HS-27A (cell line): ENCODE measurements at places on chromosomes 3 and 15.

- no peak for DNase-seq
These were observed 2.1 kb downstream of the ISL2 start for GRCh38 chr15:76338486-76339304.

- DNase-seq, result no peak
These were observed 79.6 kb downstream of the IGF2BP2 start for GRCh38 chr3:185744997-185745843.

- DNase-seq, result no peak
These were observed 2.5 kb downstream of the ARL6IP5 start for GRCh38 chr3:69087030-69087791.

GRCh38 chr3:84925571-84925970 lies 33.2 kb upstream of the CADM2 start:
- DNase-seq, result no peak

DNA sequence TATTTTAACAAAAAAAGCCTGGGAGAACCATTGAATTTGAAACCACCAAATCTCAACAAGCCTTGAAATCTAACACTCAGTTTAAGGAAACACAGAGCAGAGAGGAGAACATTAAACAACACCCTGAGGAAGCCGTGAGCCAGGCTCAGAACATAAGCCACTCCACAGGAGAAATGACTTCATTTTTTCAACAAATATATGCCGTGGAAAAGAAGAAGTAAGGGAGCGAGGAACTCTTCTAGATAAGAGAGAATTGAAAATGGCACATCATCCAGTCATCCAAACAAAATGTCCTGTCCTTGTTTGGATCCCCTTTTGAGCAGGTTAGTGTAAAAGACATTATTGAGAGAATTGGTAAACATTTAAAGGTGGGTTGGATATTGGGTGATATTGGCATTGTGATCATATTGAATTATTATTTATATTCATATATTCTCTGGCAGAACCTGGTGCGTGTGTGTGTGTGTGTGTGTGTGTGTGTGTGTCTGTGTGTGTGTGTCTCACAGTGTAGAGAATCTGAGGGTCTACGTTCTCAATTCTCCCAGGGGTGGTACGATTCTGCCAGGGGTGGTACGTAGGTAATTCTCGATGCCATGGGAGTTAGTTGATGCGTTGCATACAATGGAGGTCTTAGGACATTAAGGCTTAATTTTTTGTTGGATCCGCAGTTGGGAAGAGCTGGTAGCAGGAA lies 94.4 kb downstream of the ST6GAL1 start:
- no peak for DNase-seq

GRCh38 chr3:176562331-176562730 lies 635.0 kb downstream of the TBL1XR1 start:
- no peak for DNase-seq

DNA sequence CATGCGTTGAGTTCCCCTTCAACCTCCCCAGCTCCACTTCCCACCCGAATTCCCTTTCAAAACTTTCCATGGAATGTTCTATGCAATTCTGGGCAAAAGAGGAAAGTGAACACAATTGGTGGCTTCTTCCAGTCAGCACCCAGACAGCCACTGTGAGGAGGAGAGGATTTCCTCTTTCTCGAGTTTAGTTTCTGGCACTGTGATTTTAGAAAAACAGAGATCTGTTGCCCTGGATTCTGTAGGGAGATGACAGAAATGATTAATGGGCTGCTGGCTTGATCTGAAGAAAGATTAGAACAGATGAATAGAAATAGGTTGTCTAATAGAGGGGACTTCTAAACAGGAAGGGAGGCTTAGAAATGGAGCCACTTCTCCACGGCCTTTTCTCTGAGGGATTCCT lies 172.0 kb downstream of the MCTP2 start:
- DNase-seq, result no peak

GRCh38 chr3:190491533-190492054 lies 22.3 kb upstream of the IL1RAP start:
- no peak for DNase-seq

GRCh38 chr15:75178938-75179745 lies 22.5 kb upstream of the C15orf39 start:
- no peak for DNase-seq

DNA sequence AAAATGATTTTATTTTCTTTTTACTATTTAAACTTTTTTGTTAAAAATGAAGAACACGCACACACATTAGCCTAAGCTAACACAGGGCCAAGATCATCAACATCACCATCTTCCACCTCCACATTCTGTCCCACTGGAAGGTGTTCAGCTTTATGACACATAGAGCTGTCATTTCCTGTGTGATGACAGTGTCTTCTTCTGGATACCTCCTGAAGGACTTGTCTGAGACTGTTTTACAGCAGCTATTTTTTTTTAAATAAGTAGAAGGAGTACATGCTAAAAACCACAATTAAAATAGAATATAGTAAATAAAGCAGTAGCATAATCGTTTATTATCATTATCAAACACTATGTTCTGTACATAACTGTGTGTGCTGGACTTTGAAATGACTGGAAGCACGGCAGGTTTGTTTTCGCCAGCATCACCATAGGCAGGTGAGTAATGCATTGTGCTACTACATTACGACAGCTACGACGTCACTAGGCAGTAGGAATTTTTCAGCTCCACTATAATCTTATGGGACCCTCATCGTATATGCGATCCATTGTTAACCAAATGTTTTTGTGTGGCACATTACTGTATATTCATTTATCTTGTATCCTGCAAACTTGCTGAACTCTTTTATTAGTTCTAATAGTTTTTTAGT lies 72.8 kb downstream of the KLF15 start:
- no peak for DNase-seq

- no peak for DNase-seq
These were observed 1.7 kb downstream of the LPCAT4 start for GRCh38 chr15:34365091-34365825.

- DNase-seq, result no peak
These were observed 19.2 kb downstream of the EXOSC7 start for GRCh38 chr3:44995142-44995770.

- DNase-seq, result no peak
These were observed 636.0 kb upstream of the TBL1XR1 start for GRCh38 chr3:177833332-177833731.

DNA sequence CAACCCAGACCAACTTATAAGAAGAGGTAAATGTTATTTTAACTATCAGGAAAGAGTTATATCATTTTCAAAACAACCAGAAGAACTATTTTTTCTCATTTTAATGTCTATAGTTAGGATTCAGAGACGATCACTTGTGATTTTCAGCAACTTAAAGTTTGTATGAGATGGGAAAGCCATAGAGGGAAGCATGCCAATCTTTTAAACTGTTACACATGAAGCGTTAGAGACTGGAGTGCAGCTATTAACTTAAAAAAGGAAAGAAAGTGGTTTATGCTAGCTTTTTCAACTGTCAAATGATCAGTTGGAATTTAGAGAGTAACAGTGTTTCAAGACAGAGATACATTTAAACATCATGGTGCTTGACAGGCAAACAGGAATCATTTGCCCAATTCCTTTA lies 91.7 kb upstream of the LPP start:
- no peak for DNase-seq

- no peak for DNase-seq
These were observed 1.3 kb upstream of the ITPR1 start for GRCh38 chr3:4491855-4492207.

- no peak for DNase-seq
These were observed 66.3 kb upstream of the NEDD4 start for GRCh38 chr15:56059716-56060115.

GRCh38 chr3:153087595-153088566 lies 74.1 kb upstream of the RAP2B start:
- no peak for DNase-seq

GRCh38 chr3:59212128-59212779 lies 162.4 kb upstream of the CFAP20DC start:
- DNase-seq, result no peak

GRCh38 chr3:197753263-197753662 lies 3.6 kb downstream of the FYTTD1 start:
- DNase-seq, result no peak

- no peak for DNase-seq
These were observed 46.7 kb downstream of the TOP2B start for GRCh38 chr3:25618028-25618427.

DNA sequence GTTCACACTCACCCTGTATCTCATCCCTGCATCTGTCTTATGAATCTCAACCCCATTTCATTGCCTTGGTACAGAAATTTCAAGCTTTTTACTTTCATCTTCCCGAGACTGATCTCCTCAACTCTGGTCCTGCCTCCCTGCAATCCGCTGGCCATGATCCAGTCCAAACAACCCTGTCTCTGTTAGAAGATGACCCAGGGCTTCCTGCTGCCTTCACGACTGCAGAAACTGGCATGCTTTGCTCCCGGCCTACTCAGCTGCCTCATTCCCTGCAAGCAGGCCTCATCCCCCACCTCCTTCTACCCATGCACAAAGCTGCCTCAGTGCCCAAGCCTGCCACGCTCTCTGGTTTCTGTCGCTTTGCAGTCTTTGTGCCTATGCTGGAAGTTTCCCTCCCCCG lies 12.4 kb downstream of the HES1 start:
- DNase-seq, result no peak

DNA sequence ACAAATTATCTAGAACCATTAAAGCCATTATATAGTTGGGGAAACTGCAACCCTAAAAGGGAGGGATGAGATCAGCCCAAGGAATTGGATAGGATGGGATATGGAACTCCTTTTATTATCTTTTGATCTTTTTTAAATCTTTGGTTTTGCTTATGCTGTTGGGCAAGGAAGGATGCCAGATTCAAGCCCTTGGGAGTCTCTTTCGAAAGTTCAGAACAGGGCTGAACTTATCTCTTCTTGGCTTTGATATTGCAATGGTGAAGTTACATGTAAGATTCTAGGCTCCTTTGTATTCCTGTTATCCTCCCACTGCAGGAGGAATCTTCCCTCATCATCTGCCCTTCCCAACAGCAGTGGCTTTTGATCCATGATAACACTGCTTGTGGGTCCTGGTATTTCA lies 10.0 kb upstream of the SLC22A13 start:
- DNase-seq, result no peak

GRCh38 chr3:38627956-38628355 lies 21.5 kb downstream of the SCN5A start:
- DNase-seq, result no peak

GRCh38 chr3:41118461-41119390 lies 80.6 kb upstream of the CTNNB1 start:
- no peak for DNase-seq

- no peak for DNase-seq
These were observed 3.5 kb downstream of the PDE12 start for GRCh38 chr3:57559526-57559925.

GRCh38 chr3:37580237-37580636 lies 281.4 kb upstream of the CTDSPL start:
- no peak for DNase-seq

GRCh38 chr3:7204848-7205156 lies 343.9 kb downstream of the GRM7 start:
- DNase-seq, result no peak

GRCh38 chr3:123299581-123299980 lies 97.8 kb downstream of the SEC22A start:
- no peak for DNase-seq

GRCh38 chr3:123080864-123081562 lies 14.2 kb downstream of the PDIA5 start:
- DNase-seq, result no peak

GRCh38 chr3:194257151-194257621 lies 93.9 kb downstream of the CPN2 start:
- no peak for DNase-seq

GRCh38 chr3:173635826-173636225 lies 238.3 kb downstream of the NLGN1 start:
- no peak for DNase-seq

- no peak for DNase-seq
These were observed 40.4 kb downstream of the CACNA1D start for GRCh38 chr3:53534676-53535400.

GRCh38 chr3:175046601-175047000 lies 187.5 kb downstream of the NAALADL2 start:
- no peak for DNase-seq

DNA sequence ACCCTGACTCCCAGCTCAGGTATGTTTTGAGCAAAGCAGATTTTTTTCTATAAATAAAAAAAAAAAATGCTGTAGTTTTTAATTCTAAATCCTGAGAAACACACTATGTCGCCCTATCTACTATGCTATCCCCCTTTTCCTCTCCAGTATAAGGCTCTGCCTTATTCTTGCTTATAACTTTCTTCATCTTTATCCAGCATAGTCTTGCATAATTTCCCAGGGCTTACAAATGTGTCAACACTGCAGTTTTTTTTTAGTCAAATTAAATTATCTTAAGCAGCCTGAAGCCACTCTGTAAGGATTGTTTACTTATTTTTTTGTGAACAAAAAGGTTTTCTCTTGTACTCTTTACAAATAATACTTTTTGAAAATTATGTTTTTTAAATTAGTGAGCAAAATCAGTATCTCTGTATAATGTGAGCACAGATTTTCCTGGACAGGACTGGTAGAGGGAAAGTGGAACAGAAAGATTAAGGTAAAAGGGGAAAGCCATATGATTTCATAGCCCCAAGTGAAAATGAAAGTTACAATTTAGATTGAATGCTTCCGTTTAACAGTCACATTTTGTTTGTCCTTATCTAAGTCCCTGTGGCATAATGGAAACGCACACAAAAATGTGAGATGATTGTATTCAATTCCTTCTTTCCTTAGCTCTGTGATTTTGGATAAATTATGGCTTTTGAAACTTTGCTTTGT lies 5.6 kb upstream of the PYDC2 start:
- no peak for DNase-seq

DNA sequence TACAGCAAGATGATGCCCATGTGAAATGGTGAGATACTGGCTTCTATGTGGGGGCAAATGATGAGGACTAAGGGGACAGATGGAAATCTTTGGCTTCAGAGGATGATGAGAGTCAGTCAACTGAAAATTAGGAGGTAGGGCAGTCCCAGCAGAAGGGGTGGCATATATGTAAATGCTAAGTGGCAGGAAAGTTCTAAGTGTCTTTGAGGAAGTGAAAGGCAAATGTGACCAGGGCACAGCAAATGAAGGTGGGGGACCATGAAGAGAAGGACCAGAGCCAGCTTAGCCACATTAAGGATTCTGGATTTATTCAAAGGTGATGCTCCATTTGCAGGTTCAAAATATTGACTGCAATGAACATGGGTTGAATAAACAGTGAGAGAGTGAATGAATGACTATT lies 29.2 kb upstream of the LIMD1 start:
- no peak for DNase-seq

GRCh38 chr15:65095011-65095746 lies 18.6 kb downstream of the KBTBD13 start:
- DNase-seq, result no peak

- DNase-seq, result no peak
These were observed 6.3 kb upstream of the KIF23 start for GRCh38 chr15:69407719-69408400.

- no peak for DNase-seq
These were observed 14.1 kb downstream of the WDR53 start for GRCh38 chr3:196554205-196554604.
